HFF-Myc (cell line): ENCODE measurements at places on chromosomes 12 and 14.

GRCh38 chr14:101959277-101959676, 5.1 kb upstream of the DYNC1H1 start:
- no peak for DNase-seq

- DNase-seq = no peak
Measured at GRCh38 chr12:3207175-3207574, 130.0 kb downstream of the TSPAN9 start.

GRCh38 chr12:121795034-121795968, 1.8 kb upstream of the RHOF start:
- no peak for DNase-seq

DNA sequence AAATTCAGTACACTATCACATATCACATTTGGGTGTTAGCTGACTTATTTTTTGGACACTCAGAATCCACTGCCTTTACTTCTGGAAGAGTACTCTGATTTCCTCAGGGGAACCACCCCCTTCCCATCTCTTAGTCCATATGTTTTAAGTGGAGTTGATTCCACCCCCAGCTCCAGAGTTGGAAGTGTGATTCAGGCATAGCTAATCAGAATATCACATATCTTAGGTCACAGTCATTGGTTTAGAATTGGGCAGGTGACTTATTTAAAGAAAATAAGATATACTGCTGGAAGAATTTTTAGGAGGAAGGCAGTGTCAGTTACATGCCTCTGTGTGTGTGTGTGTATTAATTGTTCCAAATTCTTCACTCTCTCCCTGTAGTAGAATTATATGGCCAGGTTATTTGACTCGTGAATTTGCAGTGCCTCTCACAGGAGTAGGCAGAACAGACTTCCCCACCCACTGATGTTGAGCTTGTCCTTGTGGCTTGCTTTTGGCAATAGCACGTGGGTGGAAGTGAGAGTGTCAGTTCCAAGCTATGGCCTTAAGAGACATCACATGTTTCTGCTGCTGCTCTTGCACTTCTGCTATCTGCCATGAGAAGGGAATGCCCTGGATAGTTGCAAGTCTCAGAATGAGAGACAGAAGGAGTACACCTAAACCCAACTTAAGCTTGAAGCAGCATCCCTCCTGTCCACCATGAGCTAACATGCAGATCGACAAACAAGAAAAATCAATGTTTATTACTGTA, 6.4 kb upstream of the GAS2L3 start:
- DNase-seq = no peak

DNA sequence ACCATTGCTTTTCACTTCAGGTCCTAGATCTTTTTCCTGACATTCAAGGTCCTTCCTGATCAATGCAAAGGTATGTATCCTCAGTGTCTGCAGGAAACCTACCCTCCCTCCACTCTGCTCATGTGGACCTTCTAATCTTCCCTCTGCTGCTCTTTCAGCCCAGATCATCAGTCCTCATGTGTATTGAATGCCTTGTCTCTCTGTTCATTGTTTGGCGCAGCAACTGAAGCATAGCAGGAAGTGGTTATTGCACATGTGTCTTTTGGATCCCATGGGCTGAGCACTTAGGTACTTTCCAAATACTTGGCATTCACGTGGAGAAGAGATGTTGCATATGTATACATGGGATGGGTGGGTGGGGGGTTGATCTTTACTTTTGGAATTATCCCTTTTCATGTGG, 4.3 kb upstream of the NIN start:
- DNase-seq = no peak

GRCh38 chr14:89907655-89908054, 46.9 kb downstream of the EFCAB11 start:
- no peak for DNase-seq

DNA sequence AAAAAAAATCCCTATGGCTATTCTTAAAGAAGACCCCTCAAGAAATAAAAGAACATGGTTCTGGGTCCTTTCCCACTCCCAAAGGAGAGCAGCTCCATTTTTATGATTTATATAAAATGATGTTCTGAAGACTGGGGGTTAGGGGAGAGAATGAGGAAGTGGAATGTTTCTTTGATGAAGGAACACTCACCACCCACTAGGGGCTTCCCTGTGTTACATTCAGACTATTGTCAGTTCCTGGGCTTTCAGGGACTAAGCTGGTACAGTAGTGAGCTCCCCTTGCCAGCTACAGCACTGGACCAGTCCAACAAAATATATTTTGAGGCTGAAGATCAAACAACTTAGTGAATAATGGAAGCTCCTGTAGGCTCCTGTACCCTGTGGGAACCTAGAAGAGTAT, 98.9 kb downstream of the HMGA2 start:
- no peak for DNase-seq
